ENCODE measurements at places on chromosomes 1 and 21.

GRCh38 chr1:41955461-41956159 is 36.9 kb upstream of the HIVEP3 start:
- DNase-seq: peak; percentile 10

GRCh38 chr21:33428669-33429068 is 25.5 kb downstream of the IFNGR2 start:
- no peak for DNase-seq

- DNase-seq: peak; percentile 13
These were observed 29.1 kb downstream of the TEX35 start for GRCh38 chr1:178541829-178542553.

DNA sequence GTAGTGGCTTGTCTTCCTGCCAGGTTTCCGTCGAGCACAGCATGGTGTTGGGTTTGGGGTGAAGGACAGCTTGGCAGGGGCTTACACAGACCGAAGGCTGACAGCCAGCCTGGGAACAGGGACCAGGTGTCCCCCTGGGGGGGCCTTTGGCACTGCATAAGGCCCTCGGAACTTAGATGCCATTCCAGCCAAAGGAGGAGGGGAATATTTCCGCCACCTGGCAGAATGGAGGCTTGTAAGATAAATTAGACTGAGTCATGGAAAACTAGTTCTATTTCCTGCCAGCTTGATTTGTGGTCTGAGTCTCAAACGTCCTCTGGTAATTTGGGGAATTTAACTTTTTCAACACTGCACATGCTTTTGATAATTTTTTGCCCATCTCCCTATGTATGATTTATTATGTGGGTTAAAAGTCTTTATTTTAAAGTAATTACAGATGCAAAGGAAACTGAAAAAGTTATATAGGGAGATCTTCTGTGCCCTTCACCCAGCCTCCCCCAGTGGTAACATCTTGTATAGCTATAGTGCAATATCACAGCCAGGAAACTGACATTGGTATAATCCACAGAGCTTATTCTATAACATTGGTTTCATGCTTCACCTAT is 11.5 kb upstream of the TMEM51 start:
- peak; percentile 60 for DNase-seq

DNA sequence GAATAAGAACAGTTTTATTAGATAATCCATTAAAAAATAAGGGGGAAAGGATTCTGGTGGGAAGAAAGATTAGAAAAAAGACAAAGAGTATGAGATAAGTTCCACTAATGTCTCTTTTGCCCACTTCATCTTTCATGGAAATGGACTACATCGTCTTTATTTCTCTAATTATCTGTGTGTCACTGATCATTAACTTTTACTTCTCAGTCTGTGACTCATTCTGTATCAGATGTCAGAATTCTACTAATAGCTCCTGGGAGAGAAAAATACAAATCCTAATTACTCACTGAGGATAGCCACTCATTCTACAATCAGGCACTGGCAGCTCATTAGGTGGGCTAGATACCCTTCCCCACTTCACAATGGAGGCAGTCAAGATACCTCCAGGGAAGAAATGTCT is 41.7 kb downstream of the ILDR2 start:
- no peak for DNase-seq

GRCh38 chr1:153120945-153121344 is 7.6 kb upstream of the SPRR2F start:
- no peak for DNase-seq

GRCh38 chr1:46802901-46803574 is 4.2 kb downstream of the CYP4B1 start:
- no peak for DNase-seq

- DNase-seq: no peak
These were observed 83.6 kb downstream of the ST6GALNAC3 start for GRCh38 chr1:76158126-76158525.

- DNase-seq: no peak
These were observed 206.6 kb downstream of the HIVEP3 start for GRCh38 chr1:41712081-41712480.

DNA sequence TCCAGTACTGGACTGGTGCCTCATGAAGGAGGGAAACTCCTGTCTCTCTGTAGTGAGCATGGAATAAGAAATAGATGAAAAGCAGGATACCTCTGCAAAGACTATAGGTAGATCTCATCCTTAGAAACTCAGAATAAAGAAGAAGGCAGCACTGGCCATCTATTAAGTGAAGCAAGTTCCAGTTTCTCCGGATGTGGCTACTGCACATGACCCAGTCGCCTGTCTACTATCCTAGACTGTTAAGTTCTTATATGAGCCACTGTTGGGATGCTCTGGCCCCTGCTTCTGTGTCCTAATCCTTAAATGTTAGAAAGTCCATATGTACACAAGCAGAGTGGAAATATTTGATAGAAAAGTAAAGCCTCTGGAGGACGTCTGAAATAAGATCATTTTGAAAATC is 2.2 kb downstream of the FASLG start:
- DNase-seq: no peak

- no peak for DNase-seq
These were observed 15.6 kb upstream of the TTC4 start for GRCh38 chr1:54699936-54700525.

- no peak for DNase-seq
These were observed 168.2 kb downstream of the GRIK1 start for GRCh38 chr21:29771491-29772066.

DNA sequence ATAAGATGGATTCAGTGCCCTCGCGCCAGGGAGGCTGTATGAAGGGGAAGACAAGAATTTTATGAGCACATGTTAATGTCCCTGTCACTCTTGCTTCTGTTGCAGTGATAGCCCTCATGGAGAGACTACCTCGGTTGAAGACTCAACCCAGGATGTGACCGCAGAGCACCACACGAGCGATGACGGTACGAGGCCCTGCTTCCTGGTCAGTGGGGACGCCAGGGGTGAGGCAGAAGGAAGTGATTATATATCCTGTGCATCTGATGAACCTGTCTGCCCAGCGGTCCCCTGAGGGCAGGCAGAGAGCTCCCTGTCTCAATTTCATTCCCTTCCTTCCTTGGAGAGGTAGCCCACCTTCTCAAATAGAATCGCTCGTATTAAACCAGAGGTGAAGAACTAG is 20.0 kb upstream of the IKBKE start:
- DNase-seq: no peak

DNA sequence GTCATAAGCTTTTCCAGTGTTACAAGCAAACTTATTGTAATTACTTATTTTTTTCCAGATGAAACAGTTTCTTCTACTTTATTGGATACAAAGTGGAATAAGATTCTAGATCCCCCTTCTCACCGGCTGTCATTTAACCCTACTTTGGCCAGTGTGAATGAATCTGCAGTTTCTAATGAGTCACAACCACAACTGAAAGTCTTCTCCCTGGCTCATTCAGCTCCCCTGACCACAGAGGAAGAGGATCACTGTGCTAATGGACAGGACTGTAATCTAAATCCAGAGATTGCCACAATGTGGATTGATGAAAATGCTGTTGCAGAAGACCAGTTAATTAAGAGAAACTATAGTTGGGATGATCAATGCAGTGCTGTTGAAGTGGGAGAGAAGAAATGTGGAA is 95.5 kb downstream of the ZFYVE9 start:
- no peak for DNase-seq

GRCh38 chr1:30754684-30755171 is 2.8 kb downstream of the LAPTM5 start:
- no peak for DNase-seq

- no peak for DNase-seq
These were observed 394.8 kb downstream of the LMX1A start for GRCh38 chr1:164961715-164962114.

DNA sequence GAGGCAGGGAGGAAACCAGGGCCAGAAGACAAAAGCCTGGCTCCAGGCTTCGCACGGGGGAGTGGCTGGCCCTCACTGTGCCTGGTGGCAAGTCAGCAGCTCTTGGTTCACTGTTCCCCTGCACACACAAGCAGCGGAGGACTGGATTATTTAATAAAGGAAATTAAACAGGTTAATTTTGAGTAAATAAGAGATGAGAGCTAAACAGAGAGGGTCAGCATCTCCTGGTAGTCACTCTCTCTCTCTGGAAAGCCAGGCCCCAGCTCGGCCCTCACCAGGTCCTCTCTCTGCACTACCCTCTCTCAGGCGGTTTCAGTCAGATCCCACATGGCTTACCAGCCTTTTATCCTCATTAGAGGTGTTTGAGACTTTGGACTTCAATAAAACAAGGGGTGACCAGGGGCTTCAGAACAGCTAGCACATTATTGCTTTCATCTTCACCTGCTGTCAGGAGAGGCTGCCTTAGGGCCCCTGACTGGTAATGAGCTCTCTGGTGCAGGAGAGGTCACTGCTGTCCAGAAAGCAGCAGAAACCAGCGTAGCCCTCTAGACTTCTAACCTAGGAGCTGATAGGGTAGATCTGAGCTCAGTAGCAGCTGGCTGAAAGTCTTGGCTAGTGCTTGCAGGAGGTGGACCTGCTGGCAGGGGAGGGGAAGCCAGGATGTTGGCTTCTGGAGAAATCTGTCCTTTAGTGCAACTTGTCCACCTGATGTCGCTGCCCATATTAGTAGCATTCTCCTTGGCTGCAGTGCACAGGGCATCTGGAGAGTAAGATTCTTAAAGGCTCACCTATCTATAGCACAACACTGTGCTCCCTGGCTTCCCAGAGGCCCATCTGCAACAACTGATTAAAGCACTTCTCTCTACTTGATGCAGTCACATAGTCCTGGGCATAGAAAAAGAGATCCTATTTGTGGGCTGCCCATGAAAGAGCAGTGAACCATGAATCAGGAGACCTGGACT is 45.9 kb downstream of the SYT6 start:
- DNase-seq: no peak

DNA sequence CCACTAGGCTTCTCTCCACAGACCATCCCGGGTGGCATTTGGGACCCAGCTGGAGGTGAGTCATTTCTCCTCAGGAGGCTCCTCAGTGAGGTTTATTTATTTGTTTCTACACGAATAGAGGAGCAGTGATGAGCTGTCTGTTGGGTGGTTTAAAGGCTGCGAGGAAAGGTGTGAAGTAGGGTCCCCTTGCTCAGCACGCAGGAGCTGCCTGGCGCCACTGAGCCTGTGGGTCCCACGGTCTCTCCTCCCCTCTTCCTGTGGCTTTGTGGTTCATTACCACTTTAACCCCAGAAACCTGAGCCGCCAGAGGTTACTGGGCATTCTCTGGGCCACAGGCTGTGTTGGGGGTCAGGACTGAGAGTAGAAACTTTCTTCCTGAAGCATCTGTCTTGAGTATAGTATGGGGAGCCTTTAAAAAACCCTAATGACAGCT is 39.9 kb downstream of the IL6R start:
- no peak for DNase-seq

DNA sequence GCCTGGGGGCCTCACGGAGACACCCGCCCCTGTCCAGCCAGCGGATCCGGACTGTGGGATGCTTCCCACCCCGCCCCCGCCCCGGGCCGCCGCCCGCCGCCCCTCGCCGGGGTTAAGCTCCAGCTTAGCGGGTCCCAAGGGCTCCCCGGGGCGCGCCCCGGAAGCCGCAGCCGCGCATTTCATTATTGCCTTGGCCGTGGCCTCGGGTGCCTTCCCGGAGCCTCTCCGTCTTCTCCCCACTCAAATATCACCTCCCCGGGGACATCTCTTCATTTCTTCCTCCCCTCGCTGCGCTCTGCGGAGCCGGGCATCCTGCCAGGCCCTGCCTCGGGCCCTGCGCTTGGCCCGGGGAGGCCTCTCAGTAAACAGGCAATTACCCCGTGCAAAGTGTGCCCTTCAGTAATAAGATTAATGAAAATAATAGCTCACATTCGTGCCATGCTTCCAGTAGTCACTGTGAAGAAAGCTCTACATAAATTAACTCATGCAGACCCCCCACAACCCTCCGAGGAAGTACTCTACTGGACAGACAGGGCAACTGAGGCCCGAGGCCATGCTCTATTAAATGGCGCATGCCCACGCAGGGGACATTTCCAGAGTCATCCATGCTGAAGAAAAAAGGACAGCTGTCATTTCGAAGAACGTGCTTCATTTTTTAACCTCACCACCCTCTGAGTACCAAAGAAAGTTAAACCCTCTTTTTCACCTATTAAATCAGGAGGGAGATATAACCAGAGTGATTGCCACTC is 49.9 kb upstream of the LAPTM5 start:
- DNase-seq: peak; percentile 85
